ENCODE measurements at places on chromosomes 4 and X.

DNA sequence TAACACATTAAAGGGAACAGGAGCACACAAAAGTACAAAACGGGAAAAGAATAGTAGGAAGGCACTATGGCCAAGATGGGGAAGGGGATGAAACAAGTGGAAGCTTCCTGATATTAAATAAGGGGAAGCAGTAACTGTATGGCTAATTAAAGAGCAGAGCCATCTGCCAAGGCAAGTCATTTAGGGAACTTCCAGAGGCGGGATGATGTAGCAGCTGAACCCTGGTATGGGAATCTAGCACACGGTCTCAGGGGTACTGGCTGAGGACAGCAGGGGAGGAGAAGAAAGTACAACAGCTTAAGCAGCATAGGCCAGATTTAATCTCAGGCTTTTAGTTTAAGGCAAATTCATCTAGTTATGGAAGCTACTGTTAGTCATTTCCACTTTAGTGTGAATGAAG, 59.1 kb downstream of the IGFBP7 start:
- no peak for DNase-seq

DNA sequence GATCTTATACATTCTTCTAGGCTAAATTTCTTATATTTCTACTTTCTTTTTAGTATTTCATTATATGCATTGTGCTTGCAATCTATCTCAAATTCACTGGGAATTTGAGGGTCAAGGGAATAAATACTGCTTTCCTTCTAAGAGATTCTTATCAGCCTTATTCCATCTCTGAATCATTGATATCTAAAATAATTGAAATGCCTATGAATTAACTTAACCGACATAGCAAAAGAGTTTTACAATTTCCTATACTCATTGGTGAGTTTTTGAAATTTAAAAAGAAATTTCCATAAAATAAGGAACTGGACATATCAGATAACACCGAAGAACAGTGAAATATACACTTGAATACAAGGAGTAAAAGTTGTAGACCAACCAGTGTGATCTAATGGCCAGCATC, 373.7 kb downstream of the NAF1 start:
- no peak for DNase-seq

DNA sequence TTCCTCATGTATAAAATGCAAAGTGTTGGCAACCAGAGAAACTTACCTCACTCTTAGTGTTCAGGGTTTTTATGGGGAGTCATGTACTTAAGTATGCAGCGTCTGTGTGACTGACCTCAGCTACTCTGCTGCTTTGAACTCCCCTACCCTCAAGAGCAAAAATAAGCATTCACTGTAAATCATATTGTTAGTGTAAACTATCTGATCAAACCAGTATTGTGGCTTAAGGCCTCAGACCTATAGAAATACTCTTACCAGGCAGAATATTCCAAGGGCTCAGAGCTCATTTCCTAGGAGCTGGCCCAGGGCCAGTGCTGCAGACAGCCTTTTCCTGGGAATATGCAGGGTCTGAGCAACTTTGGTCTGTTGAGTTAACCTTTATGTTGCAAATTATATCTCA, 453.1 kb downstream of the CCSER1 start:
- DNase-seq = no peak

GRCh38 chrX:24668111-24668510, 21.0 kb upstream of the PCYT1B start:
- no peak for DNase-seq

DNA sequence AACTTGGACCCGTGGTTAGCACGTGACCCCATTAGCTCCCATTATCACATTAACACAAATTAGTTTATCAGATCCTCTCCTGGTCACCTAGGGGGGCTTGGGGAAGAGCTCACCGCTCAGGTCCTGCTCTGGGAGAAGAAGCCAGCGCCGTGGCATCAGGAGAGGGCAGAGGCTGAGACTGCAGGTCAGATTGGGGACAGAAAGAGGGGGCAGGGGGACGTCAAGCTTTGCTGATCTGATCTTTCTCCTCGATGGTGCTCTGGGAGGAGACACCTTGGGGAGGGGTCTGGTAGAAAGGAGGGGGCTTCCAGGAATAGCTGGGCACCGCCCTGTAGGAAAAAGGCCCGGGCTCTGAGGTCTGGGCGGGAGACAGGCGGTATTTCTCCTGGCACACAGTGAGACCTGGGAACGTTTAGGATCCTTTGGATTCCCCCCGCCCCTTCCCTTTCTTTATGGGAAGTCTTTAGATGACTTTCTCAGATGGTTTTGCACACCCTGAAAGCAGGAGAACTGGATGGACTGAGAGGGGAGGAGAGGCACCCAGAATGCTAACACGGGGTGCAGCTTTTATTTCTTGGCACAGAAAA, 9.1 kb upstream of the ELF4 start:
- no peak for DNase-seq

GRCh38 chr4:1592068-1592708, 91.9 kb downstream of the FAM53A start:
- DNase-seq = no peak

GRCh38 chr4:147842573-147842972, 110.7 kb downstream of the ARHGAP10 start:
- no peak for DNase-seq

DNA sequence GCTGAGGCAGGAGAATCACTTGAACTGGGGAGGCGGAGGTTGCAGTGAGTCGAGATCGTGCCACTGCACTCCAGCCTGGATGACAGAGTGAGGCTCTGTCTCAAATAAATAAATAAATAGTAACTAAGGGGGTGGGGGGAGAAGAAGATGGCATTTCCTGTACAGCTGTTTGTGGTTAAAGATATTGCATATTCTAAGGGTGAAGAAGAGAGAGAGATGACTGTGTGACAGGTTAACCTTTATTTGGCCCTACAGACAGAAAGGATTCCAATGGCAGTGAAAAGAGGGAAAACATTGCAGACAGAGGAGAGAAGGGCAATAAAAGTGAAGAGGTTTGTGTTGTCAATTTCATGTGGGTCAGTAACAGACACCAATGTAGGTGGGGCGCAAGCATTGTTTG, 9.4 kb downstream of the TASL start:
- DNase-seq = peak; percentile 29

- DNase-seq = no peak
Observed at GRCh38 chr4:91302120-91302519, 1001.6 kb upstream of the GRID2 start.

DNA sequence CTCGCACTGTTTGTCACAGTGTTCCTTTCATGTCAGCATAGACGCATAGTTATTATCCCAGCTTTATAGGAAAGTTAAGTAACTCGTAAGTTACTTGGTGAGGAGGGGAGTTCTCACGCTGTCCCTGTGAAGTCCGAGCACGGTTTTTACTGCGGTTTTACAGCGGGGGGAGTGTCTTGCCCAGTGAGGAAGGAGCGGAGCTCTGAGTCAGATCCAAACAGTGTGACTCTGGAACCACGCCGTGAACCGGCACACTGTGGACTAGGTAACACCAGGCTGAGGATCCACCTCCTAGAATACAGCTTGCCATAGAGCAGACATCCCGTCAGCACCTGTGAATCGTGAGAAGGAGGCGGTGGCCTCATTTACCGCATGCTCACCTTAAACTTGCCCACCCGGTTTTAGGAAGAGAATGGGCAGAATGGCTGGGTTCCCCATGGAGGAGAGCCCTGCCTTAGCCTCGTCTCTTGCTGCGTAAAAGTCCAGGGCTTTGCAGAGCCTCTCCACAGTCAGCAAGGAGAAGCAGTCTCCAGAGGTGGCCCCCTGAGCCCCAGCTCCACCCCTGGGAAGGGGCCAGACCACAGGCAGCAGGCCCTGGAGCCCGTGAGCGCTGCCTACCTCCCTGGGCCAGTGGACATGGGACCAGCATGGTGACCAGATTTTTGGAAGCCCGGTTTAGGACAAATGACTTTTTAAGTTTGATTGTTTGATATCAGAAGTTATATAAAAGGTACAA, 40.2 kb upstream of the HGFAC start:
- DNase-seq = no peak

GRCh38 chr4:47490550-47490949, 5.5 kb downstream of the ATP10D start:
- DNase-seq = peak; percentile 18

DNA sequence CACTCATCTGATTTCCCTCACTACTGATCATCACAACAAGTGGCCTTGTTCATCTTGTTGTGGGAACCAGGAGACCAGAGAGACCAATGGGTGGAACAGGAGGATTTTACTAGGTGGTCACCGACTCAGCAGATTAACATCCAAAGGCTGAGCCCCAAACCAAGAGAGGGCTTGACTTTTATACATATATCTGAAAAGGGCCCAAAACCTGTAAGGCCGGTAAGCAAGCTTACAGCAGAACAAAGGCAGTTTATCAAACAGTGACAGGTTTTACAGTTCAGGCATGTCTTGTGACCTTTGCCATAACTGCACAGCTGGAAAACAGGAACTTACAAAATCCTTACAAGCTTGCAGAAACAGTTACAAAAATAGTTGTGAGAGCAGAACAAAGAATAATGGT, 195.9 kb downstream of the OR13H1 start:
- no peak for DNase-seq

DNA sequence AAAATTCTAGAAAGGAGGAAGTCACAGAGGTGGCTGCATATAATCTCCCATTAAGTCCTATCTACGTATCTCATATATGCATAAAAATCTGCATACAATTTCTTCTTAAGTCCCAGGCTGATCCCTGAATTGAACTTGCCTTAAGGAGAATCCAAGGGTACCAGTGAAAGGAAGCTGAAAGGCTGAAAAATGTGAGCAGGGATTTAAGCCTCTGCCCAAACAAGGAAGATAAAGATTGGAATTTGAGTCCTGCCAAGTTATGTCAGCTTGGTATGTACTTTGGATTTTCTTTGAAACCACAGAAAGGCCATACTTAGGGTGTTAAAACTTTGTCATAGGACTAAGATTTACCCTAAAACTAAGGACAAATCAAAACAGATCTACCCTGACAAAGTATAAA, 26.5 kb upstream of the GEMIN8 start:
- no peak for DNase-seq

DNA sequence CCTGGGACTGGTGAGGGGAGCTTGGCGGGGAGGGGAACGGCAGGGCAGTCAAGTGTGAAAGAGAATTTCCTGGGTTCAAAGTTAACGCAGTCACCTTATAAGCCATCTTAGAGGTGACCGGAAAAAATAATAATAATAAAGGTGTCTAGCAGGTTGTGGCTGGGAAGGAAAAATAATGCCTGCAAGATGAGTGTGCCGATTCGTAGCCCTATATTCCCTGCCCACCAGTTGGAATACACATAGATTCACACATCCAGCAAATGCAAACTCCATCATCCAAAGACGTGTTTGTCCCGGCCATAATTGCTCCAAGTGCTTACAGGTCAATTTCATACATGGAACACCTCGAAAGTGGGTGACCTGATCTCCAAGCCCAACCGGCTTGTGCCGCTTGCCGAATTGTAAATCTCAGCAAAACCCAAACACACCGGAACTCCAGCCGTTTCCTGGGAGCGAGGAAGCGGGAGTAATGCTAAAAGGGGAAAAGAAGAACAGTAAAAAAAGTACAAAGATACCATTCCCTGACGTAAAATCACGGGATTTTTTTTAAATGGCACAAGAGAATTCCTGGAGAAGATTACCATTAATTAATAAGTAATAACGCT, 1.3 kb upstream of the FAT1 start:
- DNase-seq = no peak

DNA sequence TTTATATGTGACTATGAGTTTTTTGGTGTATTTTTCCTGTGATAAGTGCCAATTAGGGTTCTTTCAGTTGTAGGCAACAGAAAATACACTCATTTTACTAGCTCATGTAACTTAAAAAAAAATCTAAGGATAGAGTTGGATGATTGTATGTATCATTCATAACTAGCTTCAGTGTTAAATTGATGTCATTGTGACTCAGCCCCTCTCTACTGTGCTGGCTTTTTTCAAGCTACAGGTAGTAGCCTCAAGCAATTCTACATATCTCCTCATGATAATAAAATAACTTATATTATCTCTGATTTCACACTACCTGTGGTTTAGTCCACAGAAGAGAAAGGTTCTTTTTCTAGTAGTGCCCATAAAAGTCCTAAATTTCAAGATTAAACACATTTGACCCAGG, 11.9 kb downstream of the WDR17 start:
- no peak for DNase-seq

- DNase-seq = peak; percentile 74
Observed at GRCh38 chrX:20060961-20061748, 55.6 kb downstream of the MAP7D2 start.

DNA sequence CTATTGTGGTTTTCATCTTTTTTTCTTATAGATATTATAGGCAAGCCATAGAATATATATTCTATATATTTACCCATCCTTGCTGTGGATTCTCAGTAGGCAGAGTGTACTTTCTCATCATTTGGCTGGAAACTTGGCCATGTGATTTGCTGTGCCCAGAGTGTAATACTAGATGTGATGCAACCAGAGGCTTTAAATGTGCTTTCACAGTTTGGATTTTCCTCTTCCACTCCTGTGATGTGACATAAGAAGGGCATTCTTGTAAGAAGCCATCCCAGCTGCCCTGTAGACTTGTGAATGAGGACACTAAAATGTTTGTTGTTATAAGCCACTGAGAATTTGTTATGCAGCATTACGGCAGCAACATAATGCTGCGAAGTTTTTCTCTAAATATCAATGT, 10.4 kb upstream of the HPGDS start:
- no peak for DNase-seq

GRCh38 chr4:77040854-77041725, 34.7 kb downstream of the CCNI start:
- no peak for DNase-seq

DNA sequence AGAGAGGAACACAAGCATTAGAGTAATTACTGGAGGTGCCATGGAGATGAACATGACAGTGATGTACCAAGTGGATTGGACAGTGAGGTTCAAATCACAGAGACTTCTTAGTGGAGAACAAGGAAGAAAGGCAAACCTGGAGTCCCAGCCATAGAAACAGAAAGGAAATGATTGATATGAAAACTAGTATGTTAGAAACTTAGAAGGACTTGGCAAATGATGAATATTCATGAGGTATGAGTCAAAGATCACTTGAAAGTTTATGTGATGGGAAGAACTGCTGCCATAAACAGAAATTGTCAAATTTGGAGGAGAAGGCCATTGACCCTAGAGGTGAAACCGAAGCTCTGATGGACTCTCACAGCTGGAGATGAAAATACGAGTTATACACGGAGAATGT, 88.2 kb downstream of the PHOX2B start:
- DNase-seq = no peak

DNA sequence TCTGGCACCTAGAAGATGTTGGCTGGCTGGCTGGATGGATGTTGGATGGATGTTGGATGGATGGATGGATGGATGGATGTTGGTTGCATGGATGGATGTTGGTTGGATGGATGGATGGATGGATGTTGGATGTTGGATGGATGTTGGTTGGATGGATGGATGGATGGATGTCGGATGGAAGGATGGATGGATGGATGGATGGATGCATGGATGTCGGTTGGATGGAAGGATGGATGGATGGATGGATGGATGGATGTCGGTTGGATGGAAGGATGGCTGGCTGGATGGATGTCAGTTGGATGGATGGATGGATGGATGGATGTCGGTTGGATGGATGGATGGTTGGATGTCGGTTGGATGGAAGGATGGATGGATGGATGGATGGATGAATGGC, 96.7 kb downstream of the PSAPL1 start:
- no peak for DNase-seq

Measured in CD4-positive, alpha-beta T cell treated with Interferon gamma for 1 hour (primary cell).